ENCODE measurements at places on chromosomes 7 and 10. TPM values are rescaled to one million over a fixed set of nuclear protein-coding genes. Genes with fewer than 3 reads are reported as not detected.
A peak's percentile ranks its signal among the peaks of the same experiment; 100 is the strongest.

DNA sequence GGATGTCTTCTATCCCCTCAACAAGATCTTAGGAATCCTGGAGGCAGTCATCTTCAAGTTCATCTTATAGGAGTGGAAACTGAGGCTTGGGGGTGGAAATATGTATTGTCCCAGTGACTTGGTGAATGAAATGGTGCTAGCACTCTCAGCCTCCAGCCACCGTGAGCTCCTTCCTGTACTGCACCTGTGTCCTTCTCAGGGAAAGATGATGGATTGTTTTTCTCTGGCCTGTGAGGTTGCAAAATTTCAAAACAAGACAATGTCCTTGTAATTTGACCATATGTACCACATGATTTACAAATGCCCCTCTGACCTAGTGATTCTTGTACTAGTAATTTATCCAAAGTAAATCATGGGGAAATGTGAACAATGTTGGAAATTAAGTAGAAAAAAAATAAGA lies 71.0 kb upstream of the CHCHD3 start:
- no peak overlapping the region for H3K4me3 ChIP-seq
- H3K4me1 ChIP-seq: no peaks in the 10 kb centered on the region
- no peak for DNase-seq
- no peaks in the 10 kb centered on the region for H3K27me3 ChIP-seq
- no peak overlapping the region for H3K27ac ChIP-seq

- peak overlapping the region; percentile 58 for H3K4me3 ChIP-seq
- no peaks in the 10 kb centered on the region for H3K36me3 ChIP-seq
- no peak overlapping the region for H3K27ac ChIP-seq
- peaks cover 28% of the 10 kb centered on the region for H3K4me1 ChIP-seq
- peaks cover 96% of the 10 kb centered on the region for H3K27me3 ChIP-seq
Observed at GRCh38 chr10:93071674-93072224, 1.9 kb upstream of the CYP26A1 start.

The NEUROG3 gene
- total RNA-seq: not detected

DNA sequence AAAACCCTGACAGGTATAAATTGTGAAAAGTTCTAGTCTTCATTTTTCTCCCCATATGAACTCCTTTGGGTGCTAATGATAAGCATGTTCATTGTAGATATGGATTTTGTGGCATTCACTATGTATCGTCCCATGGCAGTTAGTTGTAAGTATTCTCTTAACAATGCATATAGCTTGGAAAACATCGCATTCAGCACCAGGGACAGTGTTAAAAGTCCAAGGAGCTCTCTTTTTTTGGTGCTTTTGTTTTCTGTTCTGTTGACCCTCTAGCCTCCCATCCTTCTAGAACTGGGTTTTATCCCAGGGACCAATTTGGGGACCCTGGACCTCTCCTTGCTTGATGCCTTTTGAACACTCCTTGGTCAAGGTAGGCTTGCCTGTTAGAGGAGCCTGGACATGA lies 37.7 kb downstream of the INSYN2A start:
- no peak for DNase-seq
- H3K4me1 ChIP-seq: peaks cover 4% of the 10 kb centered on the region
- no peaks in the 10 kb centered on the region for H3K27me3 ChIP-seq
- no peak overlapping the region for H3K27ac ChIP-seq

- DNase-seq: no peak
- no peaks in the 10 kb centered on the region for H3K27me3 ChIP-seq
- H3K27ac ChIP-seq: no peak overlapping the region
- H3K36me3 ChIP-seq: no peaks in the 10 kb centered on the region
- no peaks in the 10 kb centered on the region for H3K4me1 ChIP-seq
Observed at GRCh38 chr7:159095979-159096411, 48.7 kb downstream of the VIPR2 start.

DNA sequence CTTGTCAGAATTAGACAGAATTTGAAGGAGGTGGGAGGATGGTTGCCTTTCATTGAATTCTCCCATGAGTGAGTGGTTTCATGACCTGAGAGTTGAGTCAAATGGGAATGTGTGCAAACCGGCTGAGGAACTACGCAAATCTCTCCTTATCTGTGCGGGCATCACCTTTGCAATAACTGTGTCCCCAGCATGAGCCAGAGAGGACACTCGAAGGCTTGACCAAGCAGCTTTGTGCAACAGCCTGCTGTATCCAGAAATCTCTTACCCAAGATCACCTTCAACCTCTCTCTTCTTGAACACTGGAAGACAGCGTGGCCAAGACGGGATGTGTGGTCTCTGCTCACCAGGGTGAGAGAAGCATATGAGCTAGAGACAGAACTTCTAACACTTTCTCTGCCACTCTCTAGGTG lies 93.8 kb upstream of the IKZF1 start:
- no peak overlapping the region for H3K4me3 ChIP-seq
- DNase-seq: no peak
- no peaks in the 10 kb centered on the region for H3K4me1 ChIP-seq
- H3K36me3 ChIP-seq: no peaks in the 10 kb centered on the region
- H3K27me3 ChIP-seq: no peaks in the 10 kb centered on the region

GRCh38 chr7:18768256-18768655 lies 272.7 kb downstream of the HDAC9 start:
- H3K4me1 ChIP-seq: peaks cover 6% of the 10 kb centered on the region
- H3K27me3 ChIP-seq: no peaks in the 10 kb centered on the region
- no peak overlapping the region for H3K4me3 ChIP-seq

The C10orf53 gene
- total RNA-seq: not detected

GRCh38 chr7:125876431-125876830 lies 946.8 kb upstream of the POT1 start:
- no peaks in the 10 kb centered on the region for H3K27me3 ChIP-seq
- no peak for DNase-seq
- no peaks in the 10 kb centered on the region for H3K4me1 ChIP-seq
- H3K27ac ChIP-seq: no peak overlapping the region
- H3K36me3 ChIP-seq: no peaks in the 10 kb centered on the region
- no peak overlapping the region for H3K4me3 ChIP-seq

- H3K4me1 ChIP-seq: no peaks in the 10 kb centered on the region
- DNase-seq: no peak
- no peak overlapping the region for H3K4me3 ChIP-seq
Observed at GRCh38 chr7:139623518-139623917, 100.0 kb downstream of the CLEC2L start.

The TMEM213 gene
- 0.03 TPM for total RNA-seq

- no peak for DNase-seq
- H3K36me3 ChIP-seq: no peaks in the 10 kb centered on the region
- peaks cover 14% of the 10 kb centered on the region for H3K4me1 ChIP-seq
- H3K27me3 ChIP-seq: no peaks in the 10 kb centered on the region
Observed at GRCh38 chr10:121541450-121542120, 56.7 kb downstream of the FGFR2 start.
